ENCODE measurements at places on chromosomes 4 and X. TPM values are rescaled to one million over a fixed set of nuclear protein-coding genes. Genes with fewer than 3 reads are reported as not detected.

ADGRG2 gene
- total RNA-seq: 2.4 TPM

FAM241A gene
- total RNA-seq: 0.70 TPM

TEX11 gene
- total RNA-seq: not detected

MGARP gene
- total RNA-seq: 1.7 TPM

C1QTNF7 gene
- 1.8 TPM for total RNA-seq

CDS1 gene
- total RNA-seq: 15.1 TPM

SNX12 gene
- total RNA-seq: 79.3 TPM

GPR50 gene
- total RNA-seq: 2.1 TPM

DDX60 gene
- total RNA-seq: 8.7 TPM

FAM9A gene
- total RNA-seq: not detected

Data from type B pancreatic cell (in vitro differentiated cells).